ENCODE measurements at places on chromosomes 2 and 18.

DNA sequence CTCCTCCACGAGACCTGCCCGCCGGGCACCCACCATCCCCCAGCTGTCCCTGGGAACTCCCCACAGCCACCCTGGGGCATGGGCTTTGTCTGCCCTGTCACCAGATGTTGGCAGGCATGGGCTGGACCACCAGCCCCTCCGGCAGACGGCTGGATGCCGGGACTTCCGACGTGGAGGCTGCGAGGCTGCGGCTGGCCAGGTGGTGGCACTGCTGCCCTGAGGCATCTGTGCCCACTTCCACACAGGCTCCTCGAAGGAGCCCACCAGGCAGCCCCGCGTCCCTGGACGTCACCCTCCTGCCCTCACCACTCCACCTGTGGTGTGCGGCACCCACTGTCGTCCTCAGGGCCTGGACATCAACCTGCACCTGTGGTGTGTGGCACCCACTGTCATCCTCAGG, 319.9 kb upstream of the SALL3 start:
- DNase-seq, result no peak

DNA sequence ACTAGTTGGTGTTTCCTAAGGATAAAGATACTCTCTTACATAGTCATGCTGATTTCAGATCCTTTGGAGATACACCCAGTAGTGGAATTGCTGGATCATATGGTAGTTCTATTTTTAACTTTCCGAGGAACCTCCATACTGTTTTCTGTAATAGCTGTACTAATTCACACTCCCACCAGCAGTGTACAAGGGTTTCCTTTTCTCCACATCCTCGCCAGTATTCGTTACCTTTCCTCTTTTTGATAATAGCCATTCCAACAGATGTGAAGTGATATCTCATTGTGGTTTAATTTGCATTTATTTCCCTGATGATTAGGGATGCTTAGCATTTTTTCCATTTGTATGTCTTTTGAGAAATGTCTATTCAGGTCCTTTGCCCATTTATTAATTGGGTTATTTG, 34.0 kb downstream of the ACTR2 start:
- DNase-seq, result no peak

DNA sequence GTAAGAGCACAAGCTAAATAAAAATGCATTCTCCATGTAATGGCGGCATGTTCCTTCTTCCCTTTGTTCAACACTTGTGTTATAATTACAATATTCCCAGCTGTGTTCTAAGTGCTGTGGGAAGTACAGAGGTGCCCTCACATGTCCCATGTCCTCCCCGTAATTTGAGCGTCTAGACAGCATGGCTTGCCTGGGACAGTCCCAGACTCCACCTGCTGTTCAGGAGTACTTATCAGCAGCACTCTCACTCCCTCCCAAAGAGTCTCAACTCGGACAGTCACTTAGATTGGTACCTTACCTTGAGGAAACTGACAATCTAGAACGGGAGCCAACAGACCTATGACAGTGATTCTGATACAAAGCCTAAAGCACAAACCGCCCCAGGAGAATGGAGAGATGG, 370.5 kb downstream of the EIPR1 start:
- no peak for DNase-seq

DNA sequence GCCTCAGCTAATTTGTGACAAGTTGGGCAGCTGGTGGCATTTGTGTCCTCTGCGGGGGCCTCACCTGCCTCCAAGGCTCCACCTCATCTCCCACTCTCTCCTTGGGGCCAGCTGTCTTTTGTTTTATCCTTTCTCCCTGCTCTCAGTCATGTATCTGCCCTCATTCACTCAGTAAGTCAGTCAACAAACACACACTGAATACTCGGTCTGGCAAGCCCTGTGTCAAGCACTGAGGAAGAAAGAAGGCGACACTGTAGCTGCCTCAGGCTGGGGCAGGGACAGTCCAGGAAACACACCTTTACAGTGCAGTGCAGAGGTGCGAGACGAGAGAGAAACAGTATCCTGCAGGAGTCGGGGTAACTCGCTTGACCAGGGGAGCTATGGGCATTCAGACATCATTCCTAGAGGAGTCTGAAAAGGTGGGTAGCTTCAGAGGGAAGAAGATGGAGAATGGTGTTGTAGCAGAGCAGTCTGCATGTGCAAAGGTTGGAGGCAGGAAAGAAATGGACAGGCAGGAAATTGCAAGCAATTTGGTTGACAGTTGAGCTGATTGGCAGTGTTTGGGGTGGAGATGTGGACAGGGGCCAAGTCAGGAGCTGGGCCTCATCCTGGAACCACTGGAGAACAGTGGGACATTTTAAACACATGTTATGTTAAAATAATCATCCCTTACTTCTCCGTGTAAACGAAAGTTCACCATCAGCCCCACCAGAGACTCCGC, 34.9 kb downstream of the SCTR start:
- no peak for DNase-seq

GRCh38 chr18:2104620-2105462, 466.5 kb downstream of the METTL4 start:
- DNase-seq, result no peak

- no peak for DNase-seq
These were observed 87.3 kb upstream of the CCDC141 start for GRCh38 chr2:179137200-179137759.

DNA sequence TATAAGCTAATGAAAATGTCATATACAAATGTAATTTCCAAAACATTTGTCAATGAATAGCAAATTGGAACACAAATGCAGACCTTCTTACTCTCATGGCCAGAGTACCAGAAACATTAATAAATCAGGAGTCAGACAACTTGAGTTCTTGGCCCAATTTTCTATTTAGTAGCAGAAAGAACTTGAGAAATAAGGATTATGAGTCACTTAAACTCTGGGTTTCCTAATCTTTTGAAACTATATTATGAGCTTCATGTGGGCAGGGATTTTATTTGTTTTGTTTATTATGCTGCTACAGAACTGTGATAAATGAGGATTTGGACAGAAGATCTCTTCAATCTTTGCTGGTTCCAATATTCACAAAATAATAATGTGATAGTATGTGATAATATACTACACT, 686.7 kb downstream of the NR4A2 start:
- no peak for DNase-seq

DNA sequence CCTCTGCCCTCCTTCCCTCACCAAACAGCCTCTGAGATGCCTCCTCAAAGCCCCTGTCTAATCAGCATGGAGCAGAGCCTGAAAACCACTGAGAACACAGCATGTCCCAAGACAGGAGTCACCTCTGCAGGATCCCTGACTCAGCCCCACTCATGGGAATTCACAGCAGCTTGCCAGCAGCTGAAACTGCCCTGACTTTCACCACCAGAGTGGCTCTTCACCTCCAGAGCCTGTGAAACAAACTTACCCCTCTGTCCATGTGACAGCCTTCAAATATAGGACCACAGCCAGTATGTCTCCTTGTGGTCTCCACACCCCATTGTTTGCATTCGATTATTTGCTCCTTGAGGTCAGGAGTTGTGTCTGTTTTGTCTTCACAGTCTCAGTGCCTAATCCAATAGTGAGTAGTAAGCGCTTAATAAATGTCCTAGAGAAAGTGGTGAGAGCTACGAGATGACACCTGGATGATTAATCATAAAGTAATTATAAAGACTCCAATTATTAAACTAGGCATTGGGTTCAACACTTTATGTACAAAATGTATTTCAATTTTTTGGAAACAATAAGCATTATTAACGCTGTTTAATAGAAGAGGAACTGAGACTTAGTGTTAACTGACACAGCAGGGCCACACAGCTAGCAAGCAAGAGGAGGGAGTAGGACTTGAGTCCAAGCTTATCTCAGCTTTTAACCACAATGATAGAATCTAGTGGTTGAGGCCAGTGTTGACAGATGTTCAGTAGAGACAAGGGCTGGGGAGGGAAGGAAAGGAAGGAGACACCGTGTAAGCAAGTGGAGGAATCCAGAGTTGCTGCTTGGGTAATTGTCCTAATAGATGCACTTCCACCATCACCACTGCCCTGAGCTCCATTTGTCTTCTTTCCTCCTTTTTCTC, 358.7 kb upstream of the TNP1 start:
- DNase-seq, result no peak

- no peak for DNase-seq
These were observed 28.8 kb upstream of the INO80C start for GRCh38 chr18:35526495-35527059.

DNA sequence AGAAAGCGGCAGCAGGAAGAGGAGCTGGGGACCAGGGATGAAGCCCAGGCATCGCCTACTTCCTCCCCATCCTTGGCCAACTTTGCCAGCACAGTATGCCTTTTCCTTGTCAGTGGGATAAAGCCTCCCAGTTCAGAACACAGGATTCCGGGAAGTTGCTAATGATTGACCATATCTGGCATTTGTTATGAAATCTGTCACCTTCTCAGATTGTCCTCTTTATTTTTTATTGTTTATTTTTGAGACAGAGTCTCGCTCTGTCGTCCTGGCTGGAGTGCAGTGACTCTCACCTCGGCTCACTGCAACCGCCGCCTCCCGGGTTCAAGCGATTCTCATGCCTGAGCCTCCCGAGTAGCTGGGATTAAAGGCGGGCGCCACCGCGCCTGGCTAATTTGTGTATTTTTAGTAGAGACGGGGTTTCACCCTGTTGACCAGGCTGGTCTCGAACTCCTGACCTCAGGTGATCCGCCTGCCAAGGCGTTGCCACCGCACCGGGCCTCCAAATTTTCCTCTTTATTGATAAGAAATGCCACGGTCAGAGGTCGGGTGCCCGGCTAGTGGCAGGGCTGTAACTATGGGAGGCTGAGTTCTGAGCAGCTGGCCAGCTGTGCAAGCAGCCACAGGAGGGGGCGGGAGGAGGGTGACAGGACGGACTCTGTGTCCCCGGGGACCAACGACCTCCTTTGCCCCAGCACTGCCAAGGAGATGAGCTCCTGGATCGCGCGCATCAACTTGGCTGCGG, 24.4 kb downstream of the PSD4 start:
- no peak for DNase-seq

DNA sequence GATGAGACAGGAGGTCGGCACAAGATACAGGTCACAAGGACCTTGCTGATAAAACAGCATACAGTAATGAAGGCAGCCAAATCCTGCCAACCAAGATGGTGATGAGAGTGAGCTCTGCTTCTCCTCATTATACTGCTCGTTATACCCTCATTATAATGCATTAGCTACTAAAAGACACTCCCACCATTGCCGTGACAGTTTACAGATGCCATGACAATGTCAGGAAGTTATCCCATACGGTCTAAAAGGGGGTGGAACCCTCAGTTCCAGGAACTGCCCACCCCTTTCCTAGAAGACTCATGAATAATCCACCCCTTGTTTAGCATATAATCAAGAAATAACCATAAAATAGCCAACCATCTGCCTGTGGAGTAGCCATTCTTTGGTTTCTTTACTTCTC, 224.2 kb downstream of the RBM43 start:
- no peak for DNase-seq

DNA sequence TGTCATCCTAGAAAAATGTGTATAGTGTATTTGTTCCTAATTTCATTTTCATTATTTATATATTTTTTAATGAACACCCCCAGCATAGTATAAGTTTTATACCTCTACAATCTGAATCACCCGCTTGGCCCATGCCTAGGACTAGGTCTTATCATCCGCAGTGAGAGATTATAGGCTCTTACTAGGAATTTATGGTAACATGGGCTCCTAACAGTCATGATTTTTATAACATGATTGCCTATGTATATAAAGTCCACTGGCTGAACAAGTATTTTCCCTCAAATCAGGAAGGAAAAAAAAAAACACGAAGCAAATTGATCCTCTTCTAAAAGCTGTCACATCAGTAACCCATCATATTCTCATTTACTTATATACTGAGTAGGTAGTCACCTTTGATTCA, 666.1 kb upstream of the NRXN1 start:
- no peak for DNase-seq

- DNase-seq, result no peak
These were observed 26.7 kb downstream of the COPS9 start for GRCh38 chr2:240109386-240109785.

Data from NCI-H2107 (cell line).